NCI-H526 (cell line): ENCODE measurements at places on chromosomes 2 and 18.

DNA sequence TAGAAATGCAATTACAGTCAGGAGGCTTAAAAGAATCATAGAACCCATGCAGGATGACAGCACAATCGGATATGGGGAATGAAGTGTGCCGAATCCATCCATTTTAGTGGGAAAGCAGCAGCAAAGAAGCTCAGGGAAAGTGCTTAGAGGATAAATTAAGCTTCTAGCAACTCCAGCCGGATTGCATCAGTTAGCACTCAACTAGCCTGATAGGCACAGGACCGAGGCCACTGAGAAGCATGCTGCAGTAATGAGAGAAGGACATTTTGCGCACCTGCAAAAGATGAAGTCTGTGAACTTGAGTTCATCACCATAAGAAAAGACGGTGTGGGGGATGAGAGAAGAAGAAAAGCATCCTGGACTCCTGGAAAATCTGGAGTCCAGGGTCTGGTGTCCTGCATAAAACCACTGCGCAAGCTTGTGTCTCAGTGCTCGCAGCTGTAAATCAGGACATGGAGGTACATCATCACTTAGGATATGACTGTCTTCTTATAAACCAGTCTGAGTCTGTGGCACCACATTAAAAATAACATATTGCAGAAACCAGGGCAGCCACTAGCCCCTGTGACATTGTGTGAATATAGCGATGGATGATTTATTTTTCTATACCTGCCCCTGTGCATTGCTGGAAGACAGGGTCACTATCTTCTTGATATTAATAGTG, 665.5 kb upstream of the SOX11 start:
- no peak for DNase-seq

- DNase-seq, result no peak
These were observed 7.1 kb downstream of the CNNM3 start for GRCh38 chr2:96823198-96823597.

GRCh38 chr2:240595381-240596079, 9.0 kb downstream of the CAPN10 start:
- peak; percentile 24 for DNase-seq

DNA sequence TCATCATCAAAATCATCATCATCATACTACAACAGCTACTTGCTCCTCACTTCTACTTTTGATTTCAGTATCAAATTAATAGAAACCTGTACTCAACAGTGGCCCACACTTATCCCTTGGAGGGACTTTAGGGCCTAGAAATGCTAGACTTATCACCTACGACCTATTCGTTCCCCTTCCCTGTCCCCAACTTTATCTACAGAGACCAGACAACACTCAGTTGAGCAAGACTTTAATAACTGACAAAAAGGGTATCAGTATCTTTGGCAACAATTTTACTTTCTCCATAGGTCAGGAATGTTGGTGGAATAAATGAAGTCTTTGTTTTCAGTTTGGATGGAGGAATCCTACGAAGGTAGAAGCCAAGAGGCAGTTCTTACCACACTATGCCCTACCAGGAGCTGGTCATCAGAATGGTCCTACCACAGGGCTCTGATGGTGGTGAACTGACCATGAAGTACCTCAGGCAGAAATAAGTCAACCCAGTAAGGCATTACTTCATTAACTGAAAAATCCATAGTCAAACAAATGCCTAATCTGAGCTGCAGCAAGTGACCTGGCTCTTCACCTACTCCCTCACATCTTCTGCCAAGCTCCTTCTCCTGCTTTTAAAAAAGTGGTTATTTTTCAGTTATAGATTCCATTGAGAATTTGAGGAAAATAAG, 26.6 kb downstream of the MBD2 start:
- no peak for DNase-seq

GRCh38 chr2:128788636-128789220, 470.1 kb upstream of the HS6ST1 start:
- no peak for DNase-seq

DNA sequence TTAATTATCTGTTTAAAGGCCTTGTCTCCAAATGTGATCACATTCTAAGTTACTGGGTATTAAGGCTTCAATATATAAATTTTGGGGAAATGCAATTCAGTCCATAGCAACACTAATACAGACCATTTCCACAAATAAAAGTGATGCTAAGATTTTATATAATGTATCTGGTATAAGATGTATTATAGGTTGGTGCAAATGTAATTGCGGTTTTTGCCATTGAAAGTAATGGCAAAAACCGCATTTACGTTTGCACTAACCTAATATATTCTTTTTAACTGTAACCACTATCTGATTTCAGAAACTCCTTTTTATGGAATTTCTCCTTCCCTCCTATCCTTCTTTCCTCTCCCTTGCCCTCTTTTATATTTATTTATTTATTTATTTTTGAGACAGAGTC, 1020.6 kb downstream of the BCL11A start:
- DNase-seq, result no peak

DNA sequence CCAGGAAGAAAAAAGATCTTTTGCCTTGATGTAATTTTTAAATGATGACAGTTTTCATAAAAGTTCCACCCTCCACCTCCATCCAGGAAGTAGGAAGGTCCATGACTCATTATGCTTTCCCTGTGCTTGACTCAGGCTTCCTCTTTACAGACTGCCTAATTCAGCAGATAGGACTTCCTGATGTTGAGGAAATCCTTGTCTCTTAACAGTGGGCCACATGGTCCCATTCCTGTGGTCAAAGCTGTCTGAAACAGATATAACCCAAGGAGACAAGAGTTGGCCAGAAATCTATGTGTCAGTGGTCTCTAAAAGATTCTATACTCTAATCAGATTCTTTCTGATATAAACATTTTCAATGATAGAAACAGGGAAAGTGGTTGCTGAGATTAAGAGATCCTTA, 119.1 kb downstream of the BAZ2B start:
- no peak for DNase-seq

DNA sequence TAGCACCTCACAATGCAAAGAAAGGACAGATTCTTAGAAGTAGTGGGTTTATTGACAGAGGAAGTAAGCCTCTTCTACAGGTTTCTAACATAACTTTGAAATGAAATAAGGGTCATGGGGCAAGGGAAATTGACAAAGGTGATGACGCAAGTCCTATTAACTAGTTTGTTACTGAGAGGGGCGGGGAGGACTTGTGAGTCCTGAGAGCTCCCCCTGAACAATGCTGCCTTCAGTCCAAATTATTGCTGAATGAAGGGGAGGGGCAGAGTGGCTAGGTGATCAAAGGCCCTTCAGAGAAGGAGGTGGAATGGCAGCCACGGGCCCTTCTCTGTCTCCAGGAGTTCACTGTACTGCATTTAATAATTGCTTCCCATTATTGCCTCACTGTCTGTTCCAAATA, 390.0 kb downstream of the MEIS1 start:
- DNase-seq, result no peak

DNA sequence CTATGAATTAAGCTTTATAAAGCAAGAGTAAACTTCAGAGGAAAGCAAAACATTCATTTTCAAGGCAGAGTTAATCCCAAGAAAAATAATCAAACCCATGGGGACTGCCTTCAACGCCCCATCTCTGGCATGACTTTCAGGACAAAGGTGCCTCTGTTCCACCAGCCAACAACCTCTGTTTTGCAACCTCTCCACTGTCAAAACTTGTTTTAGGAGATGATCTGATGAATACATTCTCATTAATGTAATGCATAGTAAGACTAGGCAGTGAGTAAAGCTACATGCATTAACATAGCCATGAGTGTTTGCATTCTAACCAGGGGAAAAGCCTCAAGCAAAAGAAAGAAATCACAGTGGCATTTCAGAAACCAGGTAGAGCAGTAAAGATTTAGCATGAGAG, 357.0 kb downstream of the FBXO15 start:
- DNase-seq, result no peak

GRCh38 chr2:121333231-121333630, 48.2 kb upstream of the TFCP2L1 start:
- no peak for DNase-seq

DNA sequence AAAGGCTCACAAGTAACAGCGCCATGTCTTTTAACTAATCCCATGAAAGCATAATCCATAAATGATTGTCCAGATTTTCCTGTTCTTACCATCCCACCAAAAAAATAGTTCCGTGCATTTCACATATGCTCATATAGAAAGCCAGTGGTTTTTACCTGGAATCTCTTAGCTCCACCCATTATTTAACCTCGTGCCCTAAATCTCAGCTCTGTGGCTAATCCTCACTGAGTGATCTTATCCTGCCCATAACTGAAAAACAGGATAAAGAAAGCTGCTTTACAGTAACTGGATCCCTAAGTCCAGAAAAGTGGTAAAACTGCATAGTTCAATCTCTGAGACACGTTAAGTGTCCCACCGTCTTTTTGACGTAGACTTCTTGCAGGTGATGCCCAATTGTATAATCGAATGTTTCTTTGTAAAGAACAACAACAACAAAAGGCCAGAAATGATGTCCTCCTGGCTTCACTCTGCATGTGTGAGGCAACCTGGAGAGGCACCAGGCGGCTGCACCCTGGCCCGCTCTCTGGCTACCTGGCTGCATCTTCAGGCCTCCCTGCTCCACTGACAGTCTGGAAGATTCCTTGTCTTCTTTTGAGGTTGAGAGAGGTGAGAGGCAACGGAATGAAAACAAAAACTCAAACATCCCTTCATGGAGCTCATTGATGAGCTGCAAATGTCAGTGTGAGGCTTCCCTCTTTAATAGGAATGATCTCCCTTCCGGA, 38.6 kb downstream of the FEZ2 start:
- DNase-seq, result no peak

- DNase-seq, result no peak
These were observed 2.0 kb downstream of the OST4 start for GRCh38 chr2:27069436-27069835.

DNA sequence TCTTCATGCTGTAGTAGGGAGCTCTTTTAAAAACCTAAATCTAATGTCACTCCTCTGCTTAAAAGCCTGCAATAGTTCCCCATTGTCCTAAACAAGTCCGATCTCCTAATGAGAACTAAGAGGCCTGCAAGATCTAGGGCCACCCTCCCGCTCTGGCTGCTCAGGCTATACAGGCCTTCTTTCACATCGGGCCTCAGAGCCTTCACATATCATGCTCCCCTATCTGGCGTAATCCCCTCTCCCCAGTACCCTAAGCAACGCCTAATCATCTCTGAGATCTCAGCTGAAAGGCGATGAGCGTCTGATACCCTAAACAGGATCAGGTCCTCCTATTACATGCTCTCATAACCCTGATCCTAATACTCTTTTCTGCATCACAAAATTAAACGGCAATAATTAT, 1.9 kb downstream of the MAP4K3 start:
- peak; percentile 22 for DNase-seq

GRCh38 chr18:43596105-43596712, 318.9 kb upstream of the SYT4 start:
- DNase-seq, result peak; percentile 30

DNA sequence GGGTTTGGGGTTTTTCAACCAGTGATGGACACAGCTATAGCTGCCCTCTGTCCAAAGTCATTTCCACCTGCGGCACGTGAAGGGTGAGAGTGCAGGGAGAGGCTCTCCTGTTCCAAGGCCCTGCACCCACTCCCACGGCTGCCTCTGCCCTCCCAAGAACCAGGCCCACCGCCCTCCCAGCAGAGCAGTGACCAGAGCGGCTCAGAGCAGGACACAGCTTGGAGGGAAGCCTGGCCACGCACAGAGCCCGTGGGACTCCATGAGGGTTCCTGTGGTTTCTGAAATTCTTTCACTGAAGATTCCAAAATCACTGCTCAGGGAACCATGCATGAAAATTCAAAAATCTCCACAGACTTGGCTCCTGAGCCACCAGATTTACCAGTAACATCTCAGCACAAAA, 67.3 kb upstream of the SALL3 start:
- DNase-seq, result no peak

DNA sequence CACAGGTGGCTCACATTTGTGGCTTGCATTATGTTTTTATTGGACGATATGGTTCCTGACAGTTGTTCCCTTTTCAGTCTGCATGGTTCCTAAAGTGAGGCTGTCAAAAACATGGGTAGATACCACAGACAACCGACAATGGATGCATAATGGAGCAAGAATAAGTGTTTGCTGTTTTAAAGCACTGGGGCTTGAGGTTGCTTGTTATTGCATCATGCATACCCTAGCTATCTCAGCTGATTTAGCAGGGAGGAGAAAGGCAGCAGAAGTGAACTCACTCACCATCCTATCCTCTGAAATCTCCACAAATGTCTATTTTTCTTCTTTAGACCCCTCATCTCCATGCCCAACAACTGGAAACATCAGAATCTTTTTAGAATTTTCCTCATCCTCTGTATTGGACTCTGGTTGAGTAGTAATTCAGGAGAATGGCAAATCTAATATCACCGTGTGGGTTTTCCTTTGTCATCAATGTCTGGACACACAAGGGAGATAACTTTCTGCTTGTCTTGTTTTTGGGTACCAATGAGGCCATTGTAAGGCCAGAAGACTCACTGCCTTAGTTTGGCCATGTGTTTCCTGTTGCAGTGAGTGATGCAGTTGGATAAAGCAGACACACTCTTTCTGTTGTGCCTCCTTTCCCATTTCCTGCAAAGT, 46.7 kb downstream of the FBXO48 start:
- no peak for DNase-seq

DNA sequence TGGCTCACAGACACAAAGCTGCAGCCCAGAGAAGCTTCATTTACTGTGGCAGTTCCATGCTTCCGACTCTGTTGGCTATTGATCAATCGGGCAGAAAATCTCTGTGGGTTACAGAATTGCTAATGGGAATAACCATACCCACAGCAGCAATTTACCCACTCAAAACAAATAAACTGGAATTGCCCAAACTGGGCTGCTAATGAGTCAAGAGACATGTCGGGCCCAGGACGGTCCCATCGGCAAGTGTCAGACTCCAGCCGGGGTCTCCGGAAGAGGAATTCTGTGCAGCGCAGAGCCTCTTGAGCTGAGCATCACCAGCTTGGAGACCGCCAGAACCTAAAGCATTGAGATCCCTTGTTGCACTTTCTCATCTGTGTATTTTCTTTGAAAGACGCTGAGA, 67.8 kb downstream of the TMEM18 start:
- no peak for DNase-seq

GRCh38 chr2:34949316-34949715, 1350.2 kb upstream of the FAM98A start:
- no peak for DNase-seq

DNA sequence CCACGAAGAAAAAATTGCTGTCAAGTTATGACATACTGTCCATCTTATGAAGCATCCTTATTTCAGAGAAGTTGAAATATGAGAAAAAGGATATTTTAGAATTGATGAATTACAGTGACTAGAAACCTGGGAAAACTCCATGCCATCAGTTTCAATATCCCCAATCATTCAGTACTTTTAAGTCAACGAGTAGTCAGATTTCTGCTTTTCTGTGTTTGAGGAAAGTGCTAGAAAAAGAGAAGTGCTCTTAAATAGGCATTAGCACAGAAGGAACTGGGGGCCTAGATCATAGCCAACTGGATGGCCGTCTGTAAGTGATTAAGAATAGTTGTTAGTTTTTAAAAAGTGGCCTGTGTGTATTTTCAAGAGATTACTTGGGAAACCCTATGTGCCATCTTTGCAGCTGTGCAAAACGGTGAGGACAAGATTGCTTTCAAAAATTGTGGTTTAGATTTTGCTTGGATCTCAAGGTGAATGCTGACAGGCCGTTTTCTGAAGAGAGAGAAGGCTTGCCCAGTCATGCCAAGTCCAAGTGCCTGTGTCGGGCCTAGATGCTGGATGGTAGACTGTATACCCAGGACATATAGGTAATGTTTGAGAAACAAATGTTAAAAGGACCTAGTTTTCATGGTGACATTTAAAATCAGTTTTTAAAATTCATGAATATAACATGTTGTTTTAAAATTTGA, 5.1 kb downstream of the NEDD4L start:
- DNase-seq, result no peak

- no peak for DNase-seq
These were observed 40.8 kb upstream of the CFAP36 start for GRCh38 chr2:55478610-55479304.

GRCh38 chr2:220001751-220002150, 374.3 kb downstream of the SLC4A3 start:
- DNase-seq, result no peak

- no peak for DNase-seq
These were observed 12.1 kb downstream of the CD226 start for GRCh38 chr18:69935319-69936190.
